Daoy (cell line): ENCODE measurements at places on chromosomes 3 and 15. TPM values are rescaled to one million over a fixed set of nuclear protein-coding genes. Genes with fewer than 3 reads are reported as not detected.

GRCh38 chr3:48899273-48899672 is 591 bp upstream of the SLC25A20 start:
- DNase-seq = no peak

Gene UCN2
- total RNA-seq = 3.0 and 6.2 TPM in 2 replicates

DNA sequence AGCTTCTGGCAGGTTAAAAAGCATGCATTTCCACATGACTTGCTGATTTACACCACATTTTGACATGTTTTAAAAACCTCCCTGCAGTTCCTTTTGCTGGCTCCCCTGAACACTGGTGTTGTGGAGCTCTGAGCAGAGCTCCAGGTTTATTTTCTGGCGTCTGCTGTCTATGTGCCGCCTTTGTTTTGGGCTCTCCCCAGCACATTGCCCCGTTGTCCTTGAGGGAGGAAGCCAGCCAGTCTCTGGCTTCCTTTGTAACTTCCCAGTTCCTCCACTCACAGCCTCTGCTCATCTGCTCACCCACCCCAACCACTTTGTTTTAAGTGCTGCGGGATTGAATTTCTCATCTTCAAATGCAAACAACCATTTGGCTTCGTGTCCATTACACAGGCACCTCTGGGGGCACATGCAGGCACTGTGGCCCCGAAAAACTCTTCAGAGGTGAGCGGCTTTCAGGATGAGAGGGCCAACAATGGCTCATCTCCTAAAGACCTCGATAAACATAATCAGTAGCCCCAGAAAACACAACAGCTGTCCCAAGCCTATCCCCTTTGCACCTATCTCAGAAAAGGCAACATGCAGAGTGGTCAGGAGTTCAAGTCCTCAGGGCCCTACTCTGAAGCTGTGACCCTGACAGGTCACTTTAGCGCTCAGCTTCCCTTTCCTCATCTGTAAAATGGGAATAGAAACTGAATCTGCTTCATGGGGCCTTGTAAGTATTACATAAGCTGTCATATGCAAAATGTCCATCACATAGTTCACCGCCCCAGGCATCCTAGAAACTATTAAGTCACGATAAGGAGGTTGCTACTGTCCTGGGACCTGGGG is 1.3 kb upstream of the MEF2A start:
- peak; percentile 27 for DNase-seq

DNA sequence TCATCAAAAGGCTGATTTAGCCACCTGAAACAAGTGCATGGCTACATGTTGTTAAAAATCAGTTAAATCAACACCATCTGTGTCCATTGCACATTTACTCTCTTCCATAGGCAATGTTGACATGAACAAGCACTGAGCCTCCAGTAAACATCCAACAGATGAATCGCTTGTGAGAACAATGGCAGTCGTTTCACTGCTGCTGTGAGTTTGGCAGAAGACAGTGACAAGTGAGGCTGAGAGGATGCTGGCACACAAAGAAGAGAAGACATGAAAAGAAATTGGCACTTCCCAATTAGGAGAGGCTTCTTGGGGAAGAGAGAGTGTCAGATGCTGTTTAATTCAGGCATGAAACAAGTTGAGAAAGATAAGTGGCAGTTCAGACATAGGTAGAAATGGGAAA is 227.4 kb upstream of the STT3B start:
- no peak for DNase-seq
